PC-9 (cell line): ENCODE measurements at places on chromosomes 1 and 21. TPM values are rescaled to one million over a fixed set of nuclear protein-coding genes. Genes with fewer than 3 reads are reported as not detected.
A peak's percentile ranks its signal among the peaks of the same experiment; 100 is the strongest.

SAMD13 gene
- total RNA-seq, result 0.90 and 2.5 TPM in 2 replicates

KCNJ9 gene
- not detected in 2 replicates for total RNA-seq

KIAA1614 gene
- total RNA-seq, result 0.15 TPM in 1 of 2 replicates, not detected in the other

SPATA46 gene
- total RNA-seq, result not detected in 2 replicates

B3GALT2 gene
- total RNA-seq, result not detected in 2 replicates

DNA sequence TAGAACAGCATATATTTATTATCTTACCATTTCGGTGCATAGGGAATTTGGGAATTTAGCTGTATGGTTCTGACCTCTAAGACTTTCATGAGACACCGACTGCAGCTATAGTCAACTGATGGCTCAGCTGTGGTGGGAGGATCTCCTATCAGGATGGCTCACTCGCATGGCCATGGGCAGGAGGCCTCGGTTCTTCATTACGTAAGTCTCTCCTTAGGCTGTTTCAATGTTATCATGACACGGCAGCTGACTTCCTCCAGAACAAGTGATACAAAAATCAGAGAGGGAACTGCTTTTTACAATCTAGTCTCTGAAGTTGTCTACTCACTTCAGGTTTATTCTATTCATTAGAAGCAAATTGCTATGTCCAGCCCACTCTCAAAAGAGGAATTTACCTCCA is 13.3 kb upstream of the CAPN8 start:
- DNase-seq, result no peak

- DNase-seq, result no peak
Observed at GRCh38 chr1:8370046-8370881, 52.4 kb downstream of the SLC45A1 start.

DNA sequence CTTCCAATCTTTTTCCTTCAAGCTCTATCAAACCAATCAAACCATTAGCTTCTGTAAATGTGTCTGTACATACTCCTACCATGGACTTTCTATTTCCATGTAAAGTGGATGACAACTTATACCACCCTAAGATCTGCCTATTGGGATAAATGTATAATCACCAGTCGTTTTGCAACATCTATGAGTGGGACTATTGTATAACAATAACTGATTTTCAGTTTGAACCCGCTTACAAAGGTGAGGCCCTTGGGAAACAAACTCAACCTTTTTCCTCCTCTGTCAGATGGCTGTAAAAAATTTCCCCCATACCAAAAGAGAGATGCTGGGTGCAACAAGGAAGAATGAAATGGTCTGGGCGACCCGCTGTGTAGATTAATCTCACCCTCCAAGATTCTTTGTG is 399.1 kb upstream of the ADAMTS5 start:
- DNase-seq, result no peak

GRCh38 chr1:151986501-151987190 is 7.0 kb downstream of the S100A10 start:
- no peak for DNase-seq

GRCh38 chr1:54834007-54834541 is 33.0 kb upstream of the TTC22 start:
- no peak for DNase-seq

GRCh38 chr21:25636727-25637126 is 2.3 kb upstream of the JAM2 start:
- no peak for DNase-seq

DNA sequence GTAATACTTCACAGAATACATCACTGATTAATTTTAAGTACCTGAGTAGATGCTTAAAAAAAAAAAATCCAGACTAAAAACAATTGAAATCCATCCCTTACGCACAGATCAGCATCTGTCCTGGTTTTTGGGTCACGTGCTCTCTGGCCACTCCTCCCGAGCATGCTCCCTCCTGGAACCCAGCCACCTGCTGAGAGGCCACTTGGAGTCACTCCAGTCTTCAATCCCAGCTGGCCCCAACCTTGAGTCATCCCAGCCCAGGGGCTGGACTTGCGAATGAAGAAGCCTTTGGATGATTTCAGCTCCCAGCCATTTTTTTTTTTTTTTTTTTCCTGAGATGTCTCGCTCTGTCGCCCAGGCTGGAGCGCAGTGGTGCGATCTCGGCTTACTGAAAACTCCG is 8.9 kb downstream of the MAP1LC3C start:
- DNase-seq, result no peak

- DNase-seq, result peak; percentile 36
Observed at GRCh38 chr1:37556712-37557196, at the start of gene DNALI1. TSS of gene DNALI1 (plus strand) at chr1:37556940. CDS start at chr1:37556995, 55 bp downstream.

DNA sequence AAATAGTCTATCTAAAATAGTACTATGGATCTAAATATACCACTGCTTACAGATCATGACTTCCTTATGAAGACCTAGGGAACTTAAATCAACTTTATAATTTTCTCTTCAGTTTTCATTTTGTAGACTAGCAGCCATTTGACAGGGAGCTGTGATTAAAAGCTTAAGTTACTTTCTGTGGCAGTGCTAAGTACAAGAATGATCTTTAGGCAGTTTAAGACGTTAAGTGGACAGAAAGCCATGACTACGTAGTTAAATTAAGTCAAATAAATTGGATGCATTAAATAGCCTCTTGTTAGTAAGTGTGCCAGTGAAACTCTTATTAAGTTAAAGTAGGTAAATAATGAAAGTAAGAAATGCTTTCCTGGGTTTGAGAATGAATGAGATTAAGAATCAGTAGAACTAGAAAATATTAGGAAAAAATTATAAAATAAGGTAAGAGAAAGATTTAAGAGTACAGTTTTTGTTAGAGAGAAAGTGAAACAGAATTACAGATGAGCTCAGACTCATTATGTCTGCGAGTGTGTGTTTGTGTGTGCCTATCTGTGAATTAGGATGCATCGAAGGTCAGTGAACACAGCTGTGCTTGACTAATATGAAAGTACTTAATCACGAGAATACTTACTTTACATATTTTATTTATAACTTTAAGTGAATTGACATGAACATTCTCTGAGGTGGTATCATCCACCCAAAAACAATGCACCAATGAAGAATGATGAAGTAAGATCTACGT is 336.9 kb downstream of the KCNT2 start:
- no peak for DNase-seq
